ENCODE measurements at places on chromosomes 12 and 14.

- H3K4me3 ChIP-seq: no peak overlapping the region
- no peaks in the 10 kb centered on the region for H3K4me1 ChIP-seq
- no peaks in the 10 kb centered on the region for H3K27me3 ChIP-seq
Measured at GRCh38 chr12:53090554-53090953, 6.9 kb upstream of the IGFBP6 start.

- no peak for DNase-seq
- H3K4me1 ChIP-seq: no peaks in the 10 kb centered on the region
- no peak overlapping the region for H3K27ac ChIP-seq
- no peaks in the 10 kb centered on the region for H3K27me3 ChIP-seq
- H3K36me3 ChIP-seq: no peaks in the 10 kb centered on the region
Measured at GRCh38 chr14:62497708-62498107, 547.5 kb downstream of the KCNH5 start.

- H3K27ac ChIP-seq: no peak overlapping the region
- no peaks in the 10 kb centered on the region for H3K4me1 ChIP-seq
- no peak for DNase-seq
Measured at GRCh38 chr12:50597200-50598195, 92.7 kb downstream of the DIP2B start.

GRCh38 chr12:19120795-19121194, 8.7 kb upstream of the PLEKHA5 start:
- no peak overlapping the region for H3K27ac ChIP-seq
- H3K36me3 ChIP-seq: no peaks in the 10 kb centered on the region
- no peak overlapping the region for H3K4me3 ChIP-seq
- DNase-seq: no peak
- H3K27me3 ChIP-seq: no peaks in the 10 kb centered on the region

DNA sequence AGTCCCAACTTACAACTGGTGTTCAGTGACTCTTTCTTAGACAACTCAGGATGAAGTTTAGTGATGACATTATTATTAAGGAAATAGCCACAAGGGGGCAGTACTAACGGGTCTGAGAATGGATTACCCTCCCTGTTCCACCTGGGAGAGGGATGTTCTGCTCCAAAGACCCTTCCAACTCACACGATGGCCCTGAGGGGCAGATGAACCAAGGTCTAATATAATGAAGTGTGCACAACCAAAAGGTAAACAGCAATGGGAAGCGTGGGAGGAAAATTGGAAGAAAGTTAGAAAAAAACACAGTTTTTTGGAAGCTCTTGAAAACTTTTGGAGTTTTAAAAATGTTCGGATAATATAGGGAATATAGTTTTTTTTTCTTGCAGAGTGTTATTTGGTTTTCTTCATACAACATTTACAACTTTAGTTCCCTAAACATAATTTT, 24.0 kb downstream of the FGF6 start:
- no peak overlapping the region for H3K27ac ChIP-seq
- no peaks in the 10 kb centered on the region for H3K4me1 ChIP-seq
- peak; percentile 45 for DNase-seq
- no peak overlapping the region for H3K4me3 ChIP-seq
- H3K36me3 ChIP-seq: no peaks in the 10 kb centered on the region
- H3K27me3 ChIP-seq: no peaks in the 10 kb centered on the region

DNA sequence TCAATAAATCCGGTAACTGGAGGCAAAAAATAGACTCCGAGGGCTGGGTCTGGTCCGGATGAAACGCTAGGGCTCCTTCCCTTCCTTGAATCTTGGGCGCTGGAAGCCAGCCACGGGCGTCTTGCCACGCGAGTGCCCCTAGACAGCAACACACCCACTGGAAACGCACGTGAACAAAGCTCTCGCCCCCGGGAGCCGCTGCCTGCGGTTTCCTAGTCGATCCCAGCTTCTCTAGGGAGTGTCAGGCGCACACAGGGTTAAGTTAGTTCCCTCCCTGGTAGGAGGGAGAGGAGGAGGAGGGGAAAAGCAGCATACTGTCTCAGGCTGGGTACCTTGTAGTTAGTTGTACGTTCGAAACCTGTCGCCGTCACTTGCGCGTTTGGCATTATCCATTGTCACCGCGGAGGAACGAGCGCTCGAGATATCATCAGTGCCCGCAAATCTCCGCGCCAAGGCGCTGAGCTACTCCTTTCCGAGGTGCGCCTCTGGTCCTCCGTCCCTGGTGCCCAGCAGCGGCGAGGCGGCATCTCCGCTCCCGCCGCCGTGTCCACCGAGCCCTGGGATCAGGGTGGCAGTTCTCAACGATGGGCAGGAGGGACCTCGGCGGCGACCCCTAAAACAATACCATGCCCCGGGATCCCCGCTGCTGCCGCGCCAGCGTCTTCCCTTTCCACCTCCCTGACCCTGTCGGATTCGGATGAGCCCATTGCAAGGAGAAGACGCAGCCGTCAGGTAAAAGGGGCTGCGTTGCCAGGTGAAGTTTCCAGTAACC, at the start of gene FLRT2:
Gene FLRT2, plus strand, starts transcription at position 342 of the 772 bp plus-strand sequence. CDS start 91,371 bp downstream, outside the sequence.
- no peak within 1 kb of the TSS for H3K27ac ChIP-seq
- peak within 1 kb of the TSS; percentile 56 for H3K4me3 ChIP-seq
- H3K27me3 ChIP-seq: peaks cover 44% of the 10 kb centered on the region

DNA sequence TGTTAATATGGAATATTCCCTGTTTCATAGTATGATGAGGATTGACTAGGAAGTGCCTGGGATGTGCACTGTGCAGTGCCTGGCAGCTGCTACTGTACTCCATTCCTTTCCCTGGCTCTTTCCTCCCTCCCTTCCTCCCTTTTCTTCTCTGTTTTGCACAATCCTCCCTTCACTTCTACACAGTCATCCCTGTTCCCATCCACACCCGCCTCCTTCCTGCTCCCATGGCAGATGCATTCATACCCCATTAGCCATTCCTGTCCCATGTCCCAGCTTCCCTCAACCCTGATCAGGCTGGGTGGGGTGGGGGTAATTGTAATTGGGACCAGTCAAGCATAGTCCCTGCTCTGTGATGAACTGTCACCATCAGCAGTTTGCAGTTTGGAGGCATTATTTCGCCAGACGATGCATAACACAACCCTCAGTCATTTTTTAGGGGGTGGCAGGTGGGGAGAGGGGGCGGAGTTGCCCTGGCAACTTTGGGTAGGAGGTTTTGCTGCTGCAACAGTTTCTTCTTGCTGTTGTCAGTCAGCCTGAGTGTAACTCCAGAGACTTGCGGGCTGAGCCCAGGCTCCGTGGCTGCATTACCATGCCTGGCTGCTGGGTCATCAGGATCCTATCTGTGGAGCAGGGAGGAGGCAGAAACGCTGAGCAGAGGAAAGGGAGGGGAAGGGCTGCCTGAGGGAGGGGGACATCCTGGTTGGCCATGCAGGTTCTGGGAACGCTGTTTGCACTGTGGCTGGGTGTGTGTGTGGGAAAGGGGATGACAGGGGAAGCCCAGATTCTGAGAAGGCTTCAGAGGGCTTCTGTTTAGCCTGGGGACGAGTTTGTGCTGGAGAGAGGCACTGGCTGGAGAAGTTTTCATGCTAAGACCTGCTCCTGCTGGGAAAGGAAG, 4.1 kb upstream of the KRT84 start:
- no peaks in the 10 kb centered on the region for H3K36me3 ChIP-seq
- H3K27ac ChIP-seq: no peak overlapping the region
- no peaks in the 10 kb centered on the region for H3K4me1 ChIP-seq
- H3K27me3 ChIP-seq: no peaks in the 10 kb centered on the region
- H3K4me3 ChIP-seq: no peak overlapping the region
- no peak for DNase-seq

DNA sequence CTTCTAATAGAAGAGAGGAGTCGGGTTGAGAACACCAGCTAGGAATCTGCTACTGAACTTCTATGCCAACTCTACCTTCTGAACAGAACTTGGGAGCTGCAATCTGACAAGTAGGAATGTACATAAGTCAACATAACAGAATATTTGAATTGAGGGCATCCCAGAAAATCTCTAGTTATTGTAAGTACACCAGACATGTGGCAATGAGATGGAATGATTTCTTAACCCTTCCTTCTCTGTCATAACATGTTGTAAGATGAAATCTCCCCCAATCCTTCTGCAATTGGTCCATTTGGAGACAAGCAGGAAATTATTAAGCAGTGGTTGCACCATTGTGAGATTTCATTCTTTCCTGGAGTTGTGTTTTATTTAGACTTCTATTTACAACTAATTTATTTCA, 68.7 kb upstream of the TMPO start:
- no peak for DNase-seq
- H3K4me1 ChIP-seq: no peaks in the 10 kb centered on the region
- no peak overlapping the region for H3K4me3 ChIP-seq
- H3K27ac ChIP-seq: no peak overlapping the region
- H3K27me3 ChIP-seq: no peaks in the 10 kb centered on the region

DNA sequence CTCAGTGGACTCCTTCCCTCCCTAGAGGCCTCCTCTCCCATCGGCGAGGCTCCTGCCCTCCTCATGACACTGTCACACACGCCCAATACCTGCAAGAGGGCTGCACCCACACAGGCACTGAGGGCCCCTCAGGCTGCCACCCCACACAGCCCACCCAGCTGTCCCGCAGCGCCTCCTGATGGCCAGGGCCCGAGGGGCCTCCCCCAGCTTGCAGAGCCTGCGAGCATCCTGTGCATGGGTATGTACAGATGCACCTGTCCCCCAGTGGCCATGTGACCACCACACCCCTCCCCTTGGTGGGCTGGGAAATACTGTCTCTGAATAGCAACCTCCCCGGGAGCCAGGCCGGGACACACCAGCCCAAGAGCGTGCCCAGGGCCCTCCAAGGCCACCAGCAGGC, 19.0 kb upstream of the NUDT14 start:
- no peak for DNase-seq
- H3K27me3 ChIP-seq: no peaks in the 10 kb centered on the region
- peaks cover 3% of the 10 kb centered on the region for H3K36me3 ChIP-seq
- H3K27ac ChIP-seq: no peak overlapping the region
- H3K4me3 ChIP-seq: no peak overlapping the region

DNA sequence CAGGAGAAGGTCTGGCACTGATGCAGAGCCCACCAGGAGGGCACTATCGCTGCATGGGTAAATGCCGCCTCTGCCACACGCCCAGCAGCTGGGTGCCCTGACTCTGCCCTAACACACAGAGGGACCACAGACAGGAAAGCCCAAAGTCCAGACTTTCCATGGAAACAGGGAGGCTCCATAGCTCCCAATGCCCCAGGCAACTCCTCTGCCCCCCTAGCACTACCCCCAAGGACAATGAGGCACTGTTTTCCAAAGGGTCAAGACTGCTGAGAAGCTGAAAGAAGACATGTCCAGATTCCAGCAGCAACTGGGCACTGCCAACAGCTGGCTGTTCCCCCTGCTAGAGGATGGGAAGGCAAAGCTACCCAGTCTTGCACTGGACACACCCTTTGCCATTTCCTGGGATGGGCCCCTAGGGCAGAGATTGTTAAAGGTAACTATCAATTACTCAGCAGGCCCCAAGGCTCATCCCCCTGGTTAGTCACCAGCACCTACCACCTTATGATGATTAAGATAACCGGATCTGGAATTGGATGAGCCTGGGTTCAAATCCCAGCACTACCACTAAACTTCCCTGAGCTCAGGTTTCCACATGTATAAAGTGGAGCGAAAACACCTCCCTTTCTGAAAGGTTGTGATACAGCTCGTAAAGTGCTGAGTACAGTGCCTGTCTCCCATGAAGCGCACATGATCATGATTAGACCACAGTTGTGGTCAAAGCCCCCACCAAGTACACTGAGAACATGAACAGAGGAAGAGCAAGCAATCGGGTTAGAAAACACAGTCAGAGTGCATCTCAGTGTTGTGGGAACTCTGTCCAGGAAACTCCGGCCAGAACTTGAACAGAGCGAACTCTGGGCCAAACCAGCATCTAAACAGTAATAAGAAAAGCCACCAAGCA, 3.3 kb downstream of the PXN start:
- H3K4me1 ChIP-seq: peaks cover 12% of the 10 kb centered on the region
- no peak for DNase-seq
- no peaks in the 10 kb centered on the region for H3K27me3 ChIP-seq
- 0 out of 2 replicates have a peak, but pooled peaks cover 3% of the 10 kb centered on the region for H3K36me3 ChIP-seq

- no peak overlapping the region for H3K4me3 ChIP-seq
- H3K36me3 ChIP-seq: no peaks in the 10 kb centered on the region
- DNase-seq: no peak
- no peaks in the 10 kb centered on the region for H3K27me3 ChIP-seq
- H3K4me1 ChIP-seq: no peaks in the 10 kb centered on the region
- no peak overlapping the region for H3K27ac ChIP-seq
Measured at GRCh38 chr12:1436981-1437380, 157.4 kb downstream of the FBXL14 start.

- H3K27ac ChIP-seq: no peak overlapping the region
- DNase-seq: no peak
- H3K36me3 ChIP-seq: no peaks in the 10 kb centered on the region
- H3K4me3 ChIP-seq: no peak overlapping the region
- H3K4me1 ChIP-seq: no peaks in the 10 kb centered on the region
- H3K27me3 ChIP-seq: no peaks in the 10 kb centered on the region
Measured at GRCh38 chr12:47087088-47087688, 7.4 kb upstream of the AMIGO2 start.

DNA sequence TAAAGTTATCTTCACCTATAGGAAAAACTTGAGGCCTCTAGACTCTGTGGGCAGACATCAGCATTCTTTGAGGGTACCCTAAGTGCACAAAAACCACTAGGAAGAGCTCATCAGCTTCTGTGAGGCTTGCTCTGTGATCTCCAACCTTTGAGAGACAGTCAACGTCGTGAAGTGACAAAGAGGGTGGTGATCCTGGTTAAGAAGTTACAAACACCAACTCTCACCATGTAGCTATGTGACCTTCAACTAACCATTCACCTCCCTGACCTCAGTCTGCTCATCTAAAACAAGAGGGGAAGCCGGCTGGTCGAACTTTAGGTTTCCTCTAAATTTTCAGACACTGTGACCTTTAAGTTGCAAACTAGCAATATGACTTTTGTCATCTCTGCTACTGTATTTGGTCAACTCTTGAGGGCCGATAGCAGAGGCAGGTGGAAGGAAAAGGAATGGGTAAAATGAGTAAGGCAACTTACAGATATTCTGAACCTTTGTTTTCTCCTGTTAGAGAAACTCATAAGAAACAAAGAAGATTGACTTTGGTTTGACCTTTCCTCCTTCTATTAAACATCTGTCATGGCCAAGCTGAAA, 103.2 kb upstream of the PARP11 start:
- no peaks in the 10 kb centered on the region for H3K27me3 ChIP-seq
- H3K4me3 ChIP-seq: no peak overlapping the region
- no peak overlapping the region for H3K27ac ChIP-seq
- DNase-seq: no peak
- H3K4me1 ChIP-seq: no peaks in the 10 kb centered on the region

DNA sequence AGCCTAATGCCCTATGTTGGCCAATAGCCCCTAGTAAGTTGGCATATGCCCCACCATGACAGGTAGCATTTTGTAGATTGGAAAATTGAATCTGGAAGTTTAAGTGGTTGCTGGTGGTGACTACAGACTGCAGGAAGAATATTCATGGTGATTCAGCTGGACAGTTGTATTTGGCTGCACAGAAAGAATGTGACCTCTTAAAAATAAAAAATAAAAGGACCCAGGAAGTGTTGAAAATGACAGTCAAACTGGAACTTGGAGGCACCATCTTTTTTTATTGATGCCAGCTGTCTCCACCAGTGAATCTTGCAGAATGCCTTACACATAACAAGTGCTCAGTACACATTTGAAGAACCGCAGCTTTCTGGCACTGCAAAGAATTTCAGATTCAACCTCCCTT, 73.9 kb downstream of the PRMT8 start:
- DNase-seq: no peak
- H3K36me3 ChIP-seq: no peaks in the 10 kb centered on the region
- no peaks in the 10 kb centered on the region for H3K4me1 ChIP-seq
- H3K27me3 ChIP-seq: no peaks in the 10 kb centered on the region

- H3K4me1 ChIP-seq: no peaks in the 10 kb centered on the region
- no peak for DNase-seq
- H3K27me3 ChIP-seq: no peaks in the 10 kb centered on the region
- H3K4me3 ChIP-seq: no peak overlapping the region
Measured at GRCh38 chr12:117538926-117539325, 177.5 kb upstream of the NOS1 start.

- no peaks in the 10 kb centered on the region for H3K4me1 ChIP-seq
- no peaks in the 10 kb centered on the region for H3K27me3 ChIP-seq
- H3K4me3 ChIP-seq: no peak overlapping the region
Measured at GRCh38 chr12:18296201-18296908, 35.0 kb downstream of the PIK3C2G start.

Data from iPS DF 6.9 (cell line).